Neural crest cell (in vitro differentiated cells): ENCODE measurements at places on chromosomes 3 and 15. TPM values are rescaled to one million over a fixed set of nuclear protein-coding genes. Genes with fewer than 3 reads are reported as not detected.

DNA sequence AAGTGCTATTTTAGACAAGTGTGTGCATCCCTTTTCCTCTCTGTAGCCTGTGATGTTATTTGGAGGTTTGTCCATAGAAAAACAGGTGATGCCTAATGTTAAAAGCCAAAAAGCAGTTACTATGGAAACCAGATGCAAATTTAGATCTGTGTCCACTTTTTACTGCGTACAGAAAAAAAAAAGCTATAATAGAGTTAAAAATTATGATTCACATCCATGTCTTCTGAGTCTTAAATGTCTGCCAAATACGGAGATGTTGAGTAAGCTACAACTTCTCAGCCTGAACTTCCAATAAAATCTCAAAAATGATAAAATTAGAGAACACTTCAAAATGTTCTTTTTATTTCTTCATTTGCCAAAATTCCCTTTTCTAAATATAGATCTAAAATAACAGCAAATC lies 74.2 kb upstream of the GAP43 start:
- DNase-seq: no peak

GRCh38 chr3:133527081-133527715 lies 46.3 kb upstream of the CDV3 start:
- no peak for DNase-seq

DNA sequence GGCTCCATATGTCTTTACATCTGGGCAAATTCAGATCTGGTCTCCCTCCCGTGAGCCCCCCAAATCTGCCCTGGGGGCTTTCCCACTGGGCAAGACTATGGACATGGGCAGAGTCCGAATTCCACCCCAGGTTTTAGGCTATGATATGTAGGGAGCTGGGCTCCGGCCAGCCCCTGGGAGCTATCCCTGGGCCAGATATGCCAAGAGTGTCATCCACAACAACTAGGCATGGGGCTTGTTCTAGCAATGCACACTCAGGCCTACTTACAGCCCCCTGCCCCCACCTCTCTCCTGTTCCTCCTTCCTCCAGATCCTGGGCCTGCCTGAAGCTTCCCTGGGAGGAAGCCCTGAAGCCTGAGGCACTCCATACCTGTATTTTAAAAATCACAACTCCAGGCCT lies 622 bp downstream of the XIRP1 start:
- no peak for DNase-seq

DNA sequence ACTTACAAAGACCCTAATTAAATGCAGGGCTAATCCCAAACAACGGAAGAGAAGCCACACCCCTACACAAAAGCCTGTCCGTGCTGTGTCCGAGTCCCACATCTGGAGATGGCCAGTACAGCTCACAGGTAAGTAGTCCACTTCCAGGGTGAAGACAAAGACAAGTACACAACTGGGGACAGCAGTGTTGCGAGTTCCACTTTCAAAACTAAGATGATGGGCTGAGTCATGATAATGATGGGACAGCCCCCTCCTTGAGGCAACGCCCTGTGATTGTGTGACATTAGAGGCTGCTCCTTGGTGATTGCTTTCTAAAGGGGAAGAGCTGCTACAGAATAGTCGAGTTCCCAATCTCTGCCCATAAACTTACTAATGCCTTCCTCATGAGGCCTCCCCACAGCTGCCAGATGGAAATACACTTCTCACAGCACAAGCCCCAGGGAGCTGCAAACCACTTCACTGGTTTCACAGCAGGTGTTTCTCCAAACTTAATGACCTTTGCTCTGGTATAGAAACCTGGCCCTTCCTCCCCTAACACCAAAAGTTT lies 27.6 kb downstream of the RFT1 start:
- no peak for DNase-seq

GRCh38 chr3:27176256-27176655 lies 192.9 kb downstream of the NEK10 start:
- DNase-seq: no peak

DNA sequence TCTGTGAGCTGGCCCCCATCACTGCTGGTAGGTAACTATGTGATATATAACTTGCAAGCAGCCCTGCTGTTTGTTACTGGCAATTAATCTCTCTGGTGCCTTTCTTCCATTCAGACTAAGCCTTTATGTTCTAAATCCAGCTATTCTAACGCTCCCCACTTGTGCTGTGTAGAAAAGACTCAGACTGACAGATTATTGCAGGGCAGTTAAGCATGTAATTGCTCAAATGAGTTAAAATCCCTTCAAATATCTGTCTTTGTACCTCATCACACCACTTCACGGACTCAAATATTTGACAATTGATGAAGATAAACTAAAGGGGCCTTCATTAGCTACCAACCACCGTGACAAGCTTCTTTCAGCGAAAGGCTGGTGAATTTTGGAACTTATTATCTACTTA lies 416.2 kb downstream of the NR2F2 start:
- DNase-seq: no peak

GRCh38 chr3:179840985-179841384 lies 188.1 kb downstream of the USP13 start:
- DNase-seq: no peak

- DNase-seq: no peak
Measured at GRCh38 chr3:76765511-76765910, 274.4 kb upstream of the ROBO2 start.

DNA sequence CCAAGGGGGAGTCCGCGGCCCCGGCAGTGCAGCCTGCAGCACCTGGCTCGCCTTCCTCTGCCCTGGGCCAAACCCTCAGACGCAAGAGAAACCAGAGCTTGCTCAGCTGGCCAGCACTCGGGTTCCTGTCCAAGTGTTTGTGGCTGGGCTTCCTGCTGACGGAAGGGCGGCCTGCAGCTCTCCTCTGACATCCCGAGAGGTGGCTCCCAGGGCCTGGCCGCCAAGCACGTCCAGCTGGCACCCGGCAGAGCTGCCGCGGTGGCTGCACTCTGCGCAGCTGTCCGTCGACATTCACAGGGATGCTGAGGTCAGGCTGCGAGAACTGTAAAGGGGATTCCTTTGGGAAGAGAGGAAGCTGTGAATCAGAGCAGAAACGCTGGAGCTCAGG lies 85.6 kb downstream of the CPN2 start:
- no peak for DNase-seq

DNA sequence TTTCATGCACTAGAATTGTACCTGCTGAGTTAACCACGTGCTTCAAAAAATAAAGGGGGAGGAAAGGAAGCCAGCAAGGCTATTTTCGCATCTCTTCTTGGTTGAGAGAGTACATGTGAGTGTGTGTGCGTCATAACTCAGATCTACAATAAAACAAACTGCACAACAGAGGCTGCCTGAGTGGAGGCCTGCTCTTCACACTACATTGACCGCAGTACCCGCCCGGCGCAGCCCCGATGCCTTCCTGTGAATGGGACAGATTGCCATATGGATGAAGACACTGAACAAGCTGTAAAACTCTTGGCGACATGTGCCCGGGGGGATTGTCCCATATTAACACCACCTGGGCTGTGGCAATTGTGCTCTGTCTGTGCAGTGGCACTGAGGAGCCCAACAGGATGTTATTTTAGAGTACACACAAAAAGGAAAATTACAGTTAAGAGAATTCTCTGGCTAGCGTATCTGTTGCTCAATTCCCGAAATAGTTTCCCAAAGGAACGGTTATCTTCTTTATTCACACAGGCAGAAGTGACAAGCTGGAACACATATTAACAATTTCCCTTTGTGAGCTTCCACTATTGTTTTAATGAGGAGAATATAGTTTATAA lies 551.5 kb downstream of the FOXP1 start:
- DNase-seq: no peak

TLR9 gene
- 0.16 TPM in 1 of 2 replicates, not detected in the other for total RNA-seq

CLDN18 gene
- not detected in 2 replicates for total RNA-seq
